ENCODE measurements at places on chromosomes 5 and 9. TPM values are rescaled to one million over a fixed set of nuclear protein-coding genes. Genes with fewer than 3 reads are reported as not detected.

GRCh38 chr5:55533521-55534435, 986 bp downstream of the PLPP1 start:
- DNase-seq, result peak; percentile 66

DNA sequence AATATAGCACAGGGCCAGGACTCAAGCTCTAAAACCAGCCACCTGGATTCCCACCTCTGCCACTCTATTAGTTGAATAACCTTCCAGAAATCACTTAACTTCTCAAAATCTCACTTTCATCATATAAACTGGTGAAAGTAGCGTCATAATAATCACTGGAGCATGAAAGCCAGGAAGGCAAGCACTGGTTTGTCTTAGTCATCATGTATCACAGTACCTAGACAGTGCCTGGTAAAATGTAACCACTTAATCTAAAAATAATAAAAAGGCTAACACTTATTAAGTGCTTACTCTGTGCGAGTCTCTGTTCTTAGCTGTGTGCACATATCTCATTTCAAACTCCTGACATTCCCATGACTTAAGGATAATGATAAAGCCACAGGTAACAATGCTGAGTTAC, 109.4 kb downstream of the ASTN2 start:
- DNase-seq, result no peak

- peak; percentile 35 for DNase-seq
Observed at GRCh38 chr9:126860757-126861466, 473 bp downstream of the ZBTB34 start.

DNA sequence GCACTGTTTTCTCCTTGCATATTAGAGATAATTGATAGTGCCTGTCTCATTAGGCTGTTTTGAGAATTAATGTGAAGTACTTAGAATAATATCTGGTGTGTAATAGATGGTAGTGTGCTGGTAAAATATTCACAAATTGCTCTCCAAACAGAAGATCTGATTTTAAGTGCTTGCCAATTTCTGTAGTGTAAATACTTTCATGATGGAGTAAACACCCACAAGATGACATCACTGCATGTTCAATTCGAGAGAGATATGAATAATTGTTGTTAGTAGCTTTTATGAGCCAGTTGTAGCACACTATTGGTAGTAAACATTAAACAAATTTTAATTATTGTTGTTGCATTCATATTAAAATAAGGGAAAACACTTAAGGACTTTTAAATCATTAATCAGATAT, 392.3 kb upstream of the RIOK2 start:
- DNase-seq, result no peak

DNA sequence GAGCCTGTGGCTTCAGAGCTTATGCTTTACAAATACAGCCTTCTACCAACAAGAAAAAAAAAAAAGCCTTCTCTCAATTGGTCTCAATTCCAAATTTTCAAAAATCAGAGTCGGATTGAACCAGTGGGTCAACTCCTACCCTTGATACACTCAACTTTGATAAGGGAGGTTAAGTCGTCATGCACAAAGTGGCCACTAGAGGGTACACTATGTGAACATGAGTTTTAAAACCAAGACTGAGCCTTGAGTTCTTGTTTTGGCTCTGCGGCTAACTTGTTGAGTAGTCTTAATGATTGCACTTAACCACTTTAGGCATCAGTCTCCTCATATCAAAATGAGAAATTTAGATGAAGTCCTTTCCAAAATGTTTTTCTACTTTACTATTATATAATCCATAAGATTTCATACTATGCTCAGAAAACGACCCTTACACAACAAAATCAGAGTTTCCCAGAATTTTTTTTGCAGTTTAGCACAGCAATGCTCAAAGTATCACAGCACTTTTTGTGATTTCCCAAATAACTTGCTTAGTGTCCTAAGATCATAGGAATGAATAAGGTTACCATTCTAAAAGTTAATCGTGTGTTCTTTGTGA, 92.9 kb upstream of the MTAP start:
- peak; percentile 61 for DNase-seq

- DNase-seq, result no peak
Observed at GRCh38 chr5:124456249-124456648, 290.2 kb downstream of the ZNF608 start.

GRCh38 chr9:68609901-68610415, 69.3 kb upstream of the TMEM252 start:
- DNase-seq, result no peak

- peak; percentile 38 for DNase-seq
Observed at GRCh38 chr5:32443145-32443540, 1.4 kb downstream of the ZFR start.

DNA sequence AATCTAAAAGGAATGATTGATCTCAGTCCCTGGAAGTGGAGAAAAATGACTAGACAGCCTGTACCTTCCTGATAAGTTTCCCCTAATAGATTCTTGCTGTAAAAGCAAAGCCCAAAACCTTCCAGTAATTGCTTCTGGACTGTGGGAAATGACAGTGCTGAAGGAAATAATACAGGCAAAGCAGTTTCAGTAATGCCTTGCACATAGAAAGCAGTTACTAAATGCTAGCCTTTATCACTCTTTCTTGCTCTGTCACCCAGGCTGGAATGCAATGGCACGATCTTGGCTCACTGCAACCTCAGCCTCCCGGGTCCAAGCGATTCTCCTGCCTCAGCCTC, 50.3 kb downstream of the MAP1B start:
- DNase-seq, result no peak

DNA sequence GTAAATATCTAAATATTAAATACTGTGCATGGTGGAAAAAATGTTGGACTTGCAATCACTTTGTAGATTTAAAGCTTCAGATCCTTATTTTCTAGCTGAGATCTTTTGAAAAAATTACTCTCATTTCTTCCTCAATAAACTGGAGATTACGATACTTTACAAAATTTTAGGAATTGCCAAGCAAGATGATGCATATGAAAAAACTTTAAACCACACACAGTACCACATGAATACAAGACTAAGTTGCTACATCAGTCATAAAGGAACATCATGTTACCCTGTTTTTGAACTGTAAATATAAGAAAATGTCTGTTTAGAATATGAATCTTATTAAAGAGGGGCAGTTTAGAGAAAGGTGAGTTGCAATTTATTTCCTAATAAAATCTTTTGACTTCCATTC, 703.6 kb upstream of the NUDT12 start:
- no peak for DNase-seq

DNA sequence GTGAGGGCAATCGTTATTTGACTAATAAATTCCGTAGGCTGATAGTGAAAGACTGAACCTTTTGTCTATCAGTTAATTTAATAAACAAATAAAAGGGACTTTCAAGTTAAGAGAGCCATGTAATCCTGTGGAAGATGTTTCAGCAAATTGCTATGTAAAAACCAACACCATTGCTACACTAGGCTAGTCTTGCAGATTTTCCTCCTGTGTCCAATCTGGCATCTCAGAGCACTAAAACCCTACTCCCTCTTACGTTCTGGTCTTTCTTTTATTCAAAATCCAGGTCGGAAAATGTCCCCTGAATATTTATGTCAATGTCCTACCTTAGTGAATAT, 478.8 kb upstream of the TNC start:
- DNase-seq, result no peak

DNA sequence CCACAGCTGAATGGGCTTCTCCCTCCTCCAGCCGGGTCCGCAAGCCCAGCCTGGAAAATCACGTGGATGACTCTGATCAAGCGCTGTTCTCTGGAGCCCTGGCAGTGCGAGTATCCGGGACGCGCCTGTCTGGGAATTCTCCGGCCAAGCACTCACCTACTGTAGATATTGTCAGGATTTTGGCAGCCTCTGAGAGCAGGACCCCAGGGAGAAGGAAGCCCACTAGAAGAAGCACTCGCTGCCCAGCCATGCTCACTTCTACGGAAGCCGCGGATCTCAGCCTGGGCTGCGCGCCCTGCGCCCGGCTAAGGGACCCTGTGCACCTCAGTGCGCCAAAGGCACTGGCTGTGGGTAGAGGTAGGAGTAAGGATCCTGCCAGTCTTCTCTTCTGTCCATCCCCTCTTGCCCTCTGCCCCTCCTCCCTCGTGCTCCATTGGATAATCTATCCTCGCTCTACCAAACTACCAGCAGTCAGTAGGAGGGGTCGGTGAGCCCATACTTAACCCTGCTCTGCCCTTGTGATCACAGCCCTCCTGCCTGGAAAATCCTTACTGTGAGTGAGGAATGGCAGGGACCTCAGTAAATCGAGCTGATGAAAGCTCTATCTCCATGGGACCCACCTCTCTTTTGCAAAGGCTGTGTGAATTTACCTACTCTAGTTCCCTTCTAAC, at the start of gene UGT3A2:
TSS of gene UGT3A2 (minus strand) at position 343 of the 671 bp plus-strand sequence. CDS start at position 250, 93 bp downstream.
- DNase-seq, result no peak

DNA sequence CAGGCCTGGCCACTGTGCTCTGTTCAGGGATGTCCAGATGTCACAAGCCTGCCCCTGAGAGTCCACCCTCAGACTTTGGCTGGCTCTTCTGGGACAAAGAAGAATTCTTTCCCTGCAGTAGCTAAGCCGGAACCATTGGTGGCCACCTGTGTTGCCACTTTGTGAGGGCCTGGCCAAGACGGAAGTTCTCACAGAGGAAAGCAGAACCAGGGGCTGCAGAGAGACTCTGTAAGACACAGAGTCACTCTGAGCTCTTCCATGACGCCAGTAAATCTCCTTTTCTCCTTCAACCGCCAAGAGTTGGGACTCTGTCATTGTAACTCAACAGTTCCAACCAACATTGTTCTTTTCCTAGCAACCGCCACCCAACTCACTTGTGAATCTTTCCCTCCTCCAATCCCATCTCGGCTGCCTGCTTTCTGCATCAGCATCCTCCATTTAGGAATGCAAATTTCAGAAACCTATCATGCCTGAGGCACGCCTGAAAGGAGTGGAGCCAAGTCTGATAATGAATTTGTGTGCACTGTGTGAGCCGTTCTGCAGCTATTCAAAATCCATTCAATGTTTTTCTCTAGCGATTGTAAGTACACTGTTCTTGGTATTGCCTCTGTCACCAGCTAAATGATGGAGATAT, 37.8 kb upstream of the ATP6V1G1 start:
- DNase-seq, result no peak

- DNase-seq, result no peak
Observed at GRCh38 chr9:114273461-114273881, 49.4 kb upstream of the ORM1 start.

DNA sequence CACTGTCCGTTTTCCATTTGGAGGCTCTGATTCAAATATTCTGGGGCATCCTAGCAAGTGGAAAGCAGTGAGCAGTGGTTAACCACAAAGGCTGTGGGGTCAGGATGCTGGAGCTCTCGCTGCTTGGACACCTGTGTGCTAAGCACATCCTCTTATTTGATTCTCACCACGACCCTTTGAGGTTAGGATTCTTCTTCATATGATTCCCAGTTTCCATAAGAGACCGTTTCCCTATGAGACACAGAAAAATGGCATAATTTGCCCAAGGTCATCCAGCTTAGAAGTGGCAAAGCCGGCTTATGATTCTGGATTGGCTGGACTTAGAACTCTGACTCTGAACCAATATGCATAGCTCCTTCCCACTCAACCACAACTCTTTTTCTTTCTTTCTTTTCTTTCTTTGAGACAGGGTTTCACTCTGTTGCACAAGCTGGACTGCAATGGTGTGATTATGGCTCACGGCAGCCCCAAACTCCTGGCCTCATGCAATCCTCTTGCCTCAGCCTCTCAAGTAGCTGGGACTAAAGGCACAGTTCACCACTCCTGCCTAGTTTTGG, 207.7 kb downstream of the TTLL11 start:
- no peak for DNase-seq

- no peak for DNase-seq
Observed at GRCh38 chr9:133352635-133353340, 3.5 kb downstream of the SURF1 start.

DNA sequence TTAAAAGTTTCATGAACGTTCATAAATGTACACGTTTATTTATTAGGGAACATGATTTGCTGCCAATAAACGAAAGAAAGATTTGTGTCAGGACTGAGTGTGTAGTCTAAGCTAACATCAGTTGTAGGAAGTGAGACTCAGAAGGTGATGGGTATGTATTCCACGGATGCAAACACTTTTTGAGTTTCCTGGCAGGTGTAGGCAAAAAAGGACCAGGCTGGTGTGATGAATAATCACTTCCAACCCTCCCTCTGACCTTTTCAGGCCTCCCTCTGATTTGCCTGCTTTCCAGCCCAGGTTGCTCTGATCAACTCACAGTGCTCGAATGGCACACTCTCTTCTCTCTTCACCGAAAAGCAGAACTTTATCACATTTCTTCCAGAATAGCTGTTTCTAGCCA, 51.8 kb downstream of the BASP1 start:
- DNase-seq, result no peak

DNA sequence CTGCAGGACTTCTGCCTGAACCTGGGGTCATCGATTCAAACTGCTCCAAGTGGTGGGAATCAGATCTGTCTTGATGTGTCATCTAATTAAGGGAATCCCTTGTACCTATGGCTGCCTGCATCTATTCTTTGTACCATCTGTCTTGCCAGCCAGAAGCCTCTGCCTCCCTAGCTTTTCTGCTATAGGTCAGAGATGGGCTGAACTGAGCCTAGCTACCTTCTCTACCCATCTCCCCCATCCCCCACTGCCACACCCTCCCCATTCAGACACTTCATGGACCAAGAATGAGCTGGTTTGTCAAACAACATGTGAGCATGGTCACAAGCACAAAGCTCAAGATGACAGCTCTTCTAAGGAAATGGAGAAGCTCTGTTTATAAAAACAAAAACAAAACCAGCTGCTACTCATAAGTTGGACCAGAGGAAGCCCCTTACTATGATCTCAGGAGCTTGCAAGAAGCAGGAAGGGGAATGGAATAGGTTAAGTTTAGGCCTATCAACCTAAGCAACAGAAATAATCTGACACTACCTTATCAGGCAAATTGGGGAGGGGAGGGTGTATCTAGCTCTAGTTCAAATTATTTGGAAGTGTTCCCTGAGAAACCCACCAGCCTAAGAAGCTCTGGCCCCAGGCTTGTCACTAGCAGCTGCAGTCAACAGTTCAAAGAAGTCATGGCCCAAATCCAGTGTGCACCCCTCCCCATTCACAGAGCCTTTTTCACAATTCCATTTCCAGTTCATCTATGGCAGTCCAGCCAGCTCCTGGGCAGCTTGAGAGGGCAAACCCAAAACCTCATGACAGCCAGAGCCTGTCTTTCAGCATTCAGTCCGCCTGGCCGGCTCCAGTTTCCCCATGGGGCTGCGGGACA, 29.9 kb downstream of the SKP1 start:
- no peak for DNase-seq

TAF11L5 gene
- total RNA-seq, result not detected

ELOVL7 gene
- 0.51 TPM for total RNA-seq

RETREG1 gene
- total RNA-seq, result not detected

LCN2 gene
- not detected for total RNA-seq

CARTPT gene
- total RNA-seq, result not detected

LECT2 gene
- not detected for total RNA-seq

MAMDC2 gene
- 0.89 TPM for total RNA-seq

All from dermis microvascular lymphatic vessel endothelial cell (primary cell).